ENCODE measurements at places on chromosomes 11 and 22.

GRCh38 chr11:129248618-129249017 is 56.5 kb upstream of the ARHGAP32 start:
- no peak for DNase-seq

- DNase-seq: no peak
These were observed 77.2 kb upstream of the PPARA start for GRCh38 chr22:46072981-46073682.

- DNase-seq: no peak
These were observed 123.0 kb downstream of the WT1 start for GRCh38 chr11:32312206-32312817.

GRCh38 chr11:8987446-8987845 is 16.4 kb downstream of the NRIP3 start:
- no peak for DNase-seq

DNA sequence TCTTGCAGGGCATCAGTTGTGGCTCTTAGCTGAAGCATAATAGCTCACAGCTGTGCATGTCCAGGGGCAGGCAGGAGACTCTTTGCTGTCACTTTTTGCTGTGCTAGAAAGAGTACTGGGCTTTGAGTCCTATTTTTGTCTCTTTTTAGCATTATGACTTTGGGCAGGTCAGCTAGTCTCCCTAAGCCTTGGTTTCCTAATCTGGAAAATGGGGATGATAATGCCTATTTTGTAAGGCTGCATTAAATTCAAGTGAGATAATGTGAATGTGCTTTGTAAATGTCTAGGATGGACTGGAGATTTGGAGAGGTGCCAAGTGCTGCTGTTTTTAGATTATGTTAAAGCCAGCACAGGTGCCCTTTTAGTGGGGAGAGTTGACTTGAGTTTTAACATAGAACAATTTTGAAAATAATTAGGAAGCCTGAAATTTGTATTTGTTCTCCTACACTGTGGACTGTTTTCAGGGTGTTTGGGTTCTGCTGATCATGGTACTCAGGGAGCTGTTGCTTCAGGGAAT is 19.1 kb downstream of the CABIN1 start:
- no peak for DNase-seq

- DNase-seq: no peak
These were observed 330.0 kb downstream of the TENM4 start for GRCh38 chr11:79110796-79111195.

- DNase-seq: no peak
These were observed 13.8 kb downstream of the PRRG4 start for GRCh38 chr11:32843544-32843943.

- DNase-seq: no peak
These were observed 729.4 kb downstream of the OPCML start for GRCh38 chr11:132802947-132803346.

DNA sequence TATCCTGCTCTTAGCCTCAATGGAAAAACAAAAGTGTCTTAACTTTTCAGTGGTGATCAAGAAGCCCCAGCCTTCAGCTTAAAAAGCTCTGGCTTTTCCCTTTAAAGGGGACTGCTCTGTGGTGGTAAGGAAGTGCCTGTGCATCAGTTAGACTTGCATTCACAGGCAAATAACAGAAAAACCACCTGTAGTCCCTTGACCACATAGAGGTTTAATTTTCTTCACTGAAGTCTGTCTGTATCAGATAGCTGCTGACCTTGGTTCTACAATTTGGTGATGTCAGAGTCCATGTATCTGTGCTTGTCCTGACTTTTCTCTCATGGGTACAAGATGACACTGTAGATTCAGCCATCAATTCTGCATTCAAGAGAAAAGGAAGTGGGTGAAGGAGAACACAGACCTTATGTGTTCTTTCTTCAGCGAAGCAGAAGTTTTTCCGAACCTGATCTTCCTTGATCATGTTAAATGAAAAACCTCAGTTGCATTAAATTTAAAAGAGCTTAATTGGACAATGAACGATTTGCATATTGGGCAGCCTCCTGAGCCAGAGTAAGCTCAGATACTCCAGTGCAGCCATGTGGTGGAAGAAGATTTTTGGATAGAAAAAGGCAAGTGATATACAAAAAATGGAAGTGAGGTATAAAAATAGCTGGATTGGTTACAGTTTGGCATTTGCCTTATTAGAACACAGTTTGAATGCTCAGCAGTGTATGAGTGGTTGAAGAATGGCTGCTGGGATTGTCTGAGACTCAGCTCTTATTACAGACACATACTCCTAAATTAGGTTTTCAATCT is 43.2 kb upstream of the RDX start:
- DNase-seq: no peak

DNA sequence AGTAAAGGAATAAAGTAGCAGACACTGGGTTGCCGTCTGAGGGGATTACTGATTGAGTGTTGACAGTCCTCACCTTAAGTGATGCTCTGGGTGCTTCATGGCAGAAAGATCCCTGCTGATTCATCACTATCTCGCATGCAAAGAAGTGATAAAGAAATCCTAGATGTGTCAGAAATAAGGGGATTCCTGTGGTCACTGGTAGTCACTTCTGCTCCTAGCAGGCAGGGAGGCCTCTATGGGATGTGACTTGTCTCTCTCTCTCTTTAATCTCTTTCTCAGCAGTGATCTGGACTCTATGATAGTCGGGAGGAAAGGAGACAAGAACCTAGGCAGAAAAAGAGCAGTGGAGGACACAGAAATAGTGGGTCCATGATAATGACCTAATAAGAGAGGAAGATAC is 30.9 kb upstream of the OR56A1 start:
- no peak for DNase-seq

GRCh38 chr11:36264011-36264972 is 24.9 kb downstream of the COMMD9 start:
- DNase-seq: no peak

GRCh38 chr22:46017166-46017565 is 40.2 kb upstream of the WNT7B start:
- DNase-seq: no peak

GRCh38 chr22:27594474-27595134 is 207.0 kb downstream of the MN1 start:
- DNase-seq: no peak

- no peak for DNase-seq
These were observed 156.2 kb downstream of the CRYBB2 start for GRCh38 chr22:25375683-25376082.

GRCh38 chr11:64772303-64773018 is 5.9 kb downstream of the SF1 start:
- no peak for DNase-seq

DNA sequence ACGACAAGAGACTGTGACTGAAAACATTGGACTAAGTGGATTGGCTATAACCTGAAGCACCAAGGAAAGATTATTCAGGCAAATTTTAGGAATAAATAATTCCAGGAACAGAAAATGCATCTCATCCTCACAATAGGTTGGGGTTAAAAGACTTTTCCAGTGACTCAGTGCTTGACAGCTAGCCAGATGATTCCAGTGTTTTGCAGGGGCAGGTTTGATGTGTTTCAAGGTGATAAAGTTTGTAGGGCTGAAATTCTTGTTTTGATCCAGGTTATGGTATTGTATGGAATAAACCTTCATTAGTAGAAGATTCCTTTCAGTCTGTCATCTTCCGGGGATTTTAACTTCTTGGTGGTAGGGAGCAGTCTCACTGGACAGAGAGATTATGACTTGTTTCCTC is 2.3 kb downstream of the EXT2 start:
- no peak for DNase-seq

GRCh38 chr11:39641751-39642150 is 1817.7 kb downstream of the LRRC4C start:
- DNase-seq: no peak

DNA sequence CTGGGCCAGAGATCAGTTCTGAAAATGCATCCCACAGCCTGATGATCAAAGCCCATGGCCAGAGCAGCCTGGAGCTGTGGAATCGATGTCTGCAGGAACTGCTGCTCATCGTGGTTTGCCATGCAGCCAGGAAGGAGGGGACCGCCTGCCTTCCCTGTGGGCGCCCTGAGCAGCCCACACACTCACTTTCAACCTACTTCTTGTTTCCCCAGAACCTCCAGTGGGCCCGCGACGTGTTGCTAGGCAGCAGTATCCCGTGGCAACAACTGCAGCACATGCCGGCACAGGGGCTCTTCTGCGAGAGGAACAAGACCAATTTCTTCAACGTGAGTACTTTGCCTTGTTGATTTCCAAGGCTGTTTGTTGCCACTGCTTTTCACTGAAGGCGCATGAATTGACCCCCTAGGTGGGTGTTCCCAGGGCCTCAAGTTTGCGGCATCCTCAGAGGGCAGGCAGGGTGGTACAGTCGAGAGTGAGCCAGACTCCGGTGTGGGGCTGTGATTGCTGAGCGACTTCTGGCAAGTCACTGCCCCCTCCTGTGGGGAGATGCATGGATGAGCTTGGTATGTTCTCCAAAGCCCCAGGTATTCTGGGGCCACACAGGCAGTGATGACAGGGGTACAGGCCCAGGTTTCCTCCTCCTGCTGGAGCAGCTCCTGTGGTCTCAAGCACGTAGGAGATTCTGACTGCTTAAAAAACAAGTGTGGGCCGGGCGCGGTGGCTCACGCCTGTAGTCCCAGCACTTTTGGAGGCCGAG is 47.0 kb upstream of the SUSD2 start:
- no peak for DNase-seq

DNA sequence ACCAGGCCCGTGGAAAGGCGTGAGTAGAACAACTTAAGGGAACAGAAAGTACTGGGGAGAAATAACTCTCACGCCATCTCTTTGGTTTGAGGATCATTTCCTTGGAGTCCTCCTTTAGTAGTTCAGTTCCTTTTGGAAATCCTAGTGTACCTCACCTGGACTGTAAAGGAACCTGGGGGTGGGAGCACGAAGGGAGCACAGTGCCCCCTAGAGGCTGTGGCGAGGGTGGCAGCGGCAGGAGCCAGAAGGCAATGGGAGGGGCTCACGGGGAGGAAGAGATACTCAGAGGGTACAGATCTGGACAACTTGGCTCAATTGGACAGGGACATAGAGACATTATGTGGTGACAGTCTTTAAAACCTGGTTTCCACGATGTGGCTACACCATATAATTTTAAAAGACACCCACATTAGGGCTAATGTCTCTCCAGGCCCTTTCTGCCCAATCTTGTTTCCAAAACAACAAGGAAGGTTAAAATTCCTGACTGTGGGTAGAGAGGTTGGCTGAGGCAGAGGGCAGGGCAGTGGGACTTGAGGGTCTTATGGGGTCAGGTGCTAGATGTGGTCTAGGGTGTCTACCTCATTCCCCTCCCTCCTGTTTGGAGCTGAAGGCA is 87.0 kb downstream of the CSNK2A3 start:
- DNase-seq: peak; percentile 80

GRCh38 chr11:69497221-69497787 is 15.8 kb downstream of the LINC01488 start:
- DNase-seq: peak; percentile 76

DNA sequence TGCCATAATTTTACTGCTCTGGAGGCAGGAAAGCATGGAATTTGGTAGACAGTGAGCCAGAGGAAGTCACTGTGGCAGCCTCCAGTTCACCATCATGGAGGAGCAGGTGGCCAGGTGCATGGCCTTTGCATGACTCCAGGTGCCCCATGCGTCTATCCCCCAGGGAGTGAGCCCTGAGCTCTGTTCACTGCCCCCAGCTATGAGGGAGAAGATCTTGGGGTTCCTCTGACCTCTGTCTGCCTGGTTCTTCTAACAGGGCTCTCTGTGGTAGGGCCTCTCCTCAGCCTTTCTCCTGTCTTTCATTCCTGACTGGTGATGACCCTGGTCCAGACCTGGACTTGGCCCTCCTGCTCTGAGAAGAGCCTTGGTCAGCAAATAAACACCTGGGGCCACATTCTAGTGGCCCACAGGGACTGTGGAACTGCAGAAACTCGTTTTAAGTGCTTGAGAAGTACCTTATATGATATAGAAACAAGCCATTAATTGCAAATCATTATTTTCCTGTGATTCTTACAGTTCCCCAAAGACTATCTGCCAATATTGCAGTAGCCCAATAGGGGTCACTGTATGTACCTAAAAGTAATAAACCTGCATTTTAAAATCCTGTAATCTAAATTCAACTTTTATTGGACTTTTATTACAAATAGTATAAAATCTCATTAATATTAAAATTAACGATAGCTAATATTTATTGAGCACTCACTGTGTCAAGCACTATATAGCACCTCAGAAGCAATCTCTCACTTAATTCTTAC is 120.0 kb upstream of the SYT13 start:
- DNase-seq: no peak

GRCh38 chr11:44943118-44943517 is 7.6 kb downstream of the TP53I11 start:
- DNase-seq: no peak

DNA sequence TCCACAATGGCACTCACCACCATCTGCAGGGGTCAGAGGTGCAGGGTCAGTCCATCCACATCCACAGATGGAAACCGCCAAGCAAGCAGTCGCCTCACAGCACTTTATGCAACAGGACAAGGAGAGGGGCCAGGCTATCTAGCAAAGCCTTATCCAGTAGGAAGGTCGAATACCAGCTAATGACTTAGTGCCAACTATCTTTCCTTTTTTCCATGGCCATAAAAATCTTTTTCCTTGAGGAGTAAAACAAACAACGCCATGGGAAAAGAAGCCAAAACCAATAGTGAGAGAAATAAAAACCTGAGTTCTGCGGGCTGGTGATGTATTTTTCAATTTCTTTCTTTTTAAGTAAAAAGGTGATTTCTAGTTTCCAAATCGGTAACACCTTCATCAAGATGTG is 8.2 kb downstream of the SNX19 start:
- DNase-seq: no peak

DNA sequence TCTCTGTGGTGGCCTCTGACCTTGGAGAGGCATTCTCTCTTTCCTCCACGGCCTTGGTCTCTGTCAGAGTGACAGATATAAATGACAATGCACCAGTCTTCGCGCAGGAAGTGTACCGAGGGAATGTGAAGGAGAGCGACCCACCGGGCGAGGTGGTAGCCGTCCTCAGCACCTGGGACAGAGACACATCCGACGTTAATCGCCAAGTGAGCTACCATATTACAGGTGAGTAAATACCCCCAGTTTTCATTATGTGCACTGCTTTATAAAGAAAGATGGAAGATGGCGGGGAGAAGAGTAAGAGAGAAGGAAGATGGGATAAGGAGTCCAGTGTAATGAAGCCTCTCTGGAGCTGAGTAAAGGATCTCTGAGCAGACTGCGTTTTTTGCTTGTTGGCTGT is 167.8 kb upstream of the MTNR1B start:
- no peak for DNase-seq

DNA sequence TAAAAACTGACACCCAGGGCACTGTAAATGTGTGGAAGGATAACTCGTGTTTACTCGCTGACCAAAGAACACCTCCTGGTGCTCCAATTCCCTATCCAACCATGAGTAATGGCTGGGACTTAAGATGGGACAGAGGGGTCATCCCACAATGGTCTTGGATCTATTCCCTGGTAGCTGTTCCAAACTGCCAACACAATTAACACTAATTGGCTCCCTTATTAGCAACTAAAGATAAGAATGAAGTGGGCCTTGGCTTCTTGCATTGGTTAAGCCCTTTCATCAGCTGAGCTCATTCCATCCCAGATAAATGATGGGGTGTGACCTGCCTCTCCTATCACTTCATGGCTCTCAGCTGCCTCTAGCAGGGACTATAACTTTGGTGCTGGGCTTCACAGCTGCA is 1.5 kb upstream of the SIK3 start:
- no peak for DNase-seq
